Nucleus accumbens (tissue), 56 donors: ENCODE measurements at places on chromosomes 3 and 15.

DNA sequence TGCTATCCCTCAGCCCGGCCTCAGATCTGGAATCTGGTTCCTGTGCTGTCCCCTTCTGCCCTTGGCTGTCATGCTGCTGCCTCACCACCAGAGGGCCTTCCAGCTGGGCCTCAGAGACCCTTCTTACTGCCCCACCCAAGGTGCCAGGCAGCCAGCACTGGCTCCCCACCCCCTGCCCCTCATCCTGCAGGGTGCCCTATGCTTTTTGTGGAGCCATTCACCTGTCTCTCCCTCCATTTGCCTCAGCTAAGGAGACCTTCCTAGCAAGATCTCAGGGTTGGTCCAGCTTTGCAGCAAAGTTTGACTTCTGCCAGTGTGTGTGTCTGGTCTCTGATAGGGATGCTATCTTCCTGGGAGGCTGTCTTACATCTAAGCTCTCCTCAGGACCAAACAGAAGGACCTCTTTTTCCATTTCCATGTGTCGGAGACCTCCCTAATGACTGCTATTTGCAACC is 1.9 kb upstream of the VWA5B2 start:
- peak; percentile 10 for DNase-seq

- DNase-seq = no peak
Measured at GRCh38 chr3:160747422-160747821, 8.6 kb upstream of the PPM1L start.

DNA sequence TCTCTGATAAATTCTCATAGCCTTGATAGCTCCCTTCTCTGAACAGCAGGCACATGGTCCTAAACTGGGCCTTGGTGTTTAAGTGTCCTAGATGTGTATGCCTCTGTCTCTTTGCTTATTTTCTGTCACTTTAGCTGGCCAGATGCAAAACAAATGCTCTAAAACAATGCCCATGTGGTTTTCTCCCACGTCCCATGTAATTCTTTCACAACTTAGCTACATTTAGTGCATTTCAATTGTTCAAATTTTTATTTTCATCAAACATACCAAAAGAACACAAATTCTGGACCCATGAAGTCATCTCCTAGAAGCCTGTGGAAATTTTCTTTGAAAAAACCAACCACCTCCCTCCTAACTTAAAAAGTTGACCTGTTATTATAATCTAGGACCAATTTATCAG is 491.3 kb upstream of the AGTR1 start:
- no peak for DNase-seq

DNA sequence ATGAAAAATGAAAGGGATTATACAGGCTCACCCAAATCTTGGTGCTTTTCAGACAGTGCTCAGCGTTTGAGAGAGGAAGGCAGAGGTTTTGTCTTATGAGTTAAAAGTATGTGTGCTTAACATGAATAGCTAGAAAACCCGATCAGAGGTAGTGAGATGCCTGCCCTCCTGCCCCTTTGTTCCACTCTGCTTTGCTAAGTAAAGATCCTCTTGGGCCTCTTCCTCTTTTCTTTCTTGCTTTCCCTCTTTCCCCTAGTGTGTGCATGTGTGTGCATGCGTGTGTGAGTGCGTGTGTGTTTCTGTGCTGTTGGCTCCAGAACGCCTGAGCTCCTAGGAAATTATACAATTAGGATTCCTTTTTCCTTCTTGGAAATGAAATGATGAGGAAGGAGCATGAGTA is 261.3 kb upstream of the NR2E3 start:
- no peak for DNase-seq

DNA sequence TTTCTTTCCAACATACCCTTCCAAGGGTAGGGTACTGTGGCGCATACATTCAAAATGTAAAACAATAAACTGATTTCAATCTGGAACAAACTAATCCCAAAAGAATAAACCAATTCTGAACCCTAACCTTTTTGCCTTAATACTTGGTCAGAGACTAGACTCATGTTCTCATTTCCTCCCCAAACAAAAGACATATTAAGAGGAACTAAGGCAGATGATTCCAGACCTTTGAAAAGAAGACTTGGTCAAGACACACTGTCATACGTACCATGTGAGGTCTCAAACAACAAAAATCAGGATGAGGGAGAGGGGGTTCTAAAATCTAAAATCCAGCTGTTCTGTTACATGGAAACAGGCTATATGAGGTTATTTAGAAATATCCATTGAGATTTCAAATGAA is 102.1 kb downstream of the RFTN1 start:
- no peak for DNase-seq

- no peak for DNase-seq
Measured at GRCh38 chr3:188271226-188271914, 117.4 kb downstream of the LPP start.

GRCh38 chr3:110944782-110945181 is 126.8 kb upstream of the NECTIN3 start:
- DNase-seq = no peak

- DNase-seq = no peak
Measured at GRCh38 chr3:13019243-13020095, 53.8 kb downstream of the IQSEC1 start.

DNA sequence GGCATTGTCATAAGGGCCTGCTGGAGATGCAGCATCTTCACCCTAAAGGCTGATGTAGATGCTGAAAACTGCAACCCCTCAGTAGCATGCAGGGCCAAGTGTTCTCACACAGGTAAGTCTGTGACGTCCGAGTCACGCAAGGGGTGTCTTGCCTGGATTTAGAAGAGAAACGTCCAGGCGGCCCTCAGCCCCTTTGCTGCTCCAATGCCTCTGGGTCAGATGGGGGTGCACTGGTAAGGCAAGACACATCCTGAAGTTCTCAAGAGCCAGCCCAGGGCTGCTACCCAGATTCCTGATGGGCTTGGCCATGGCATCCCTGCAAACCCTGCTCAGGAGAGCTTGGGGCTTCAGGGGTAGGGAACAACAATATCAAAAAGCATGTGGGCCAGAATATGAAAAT is 25.4 kb downstream of the ONECUT1 start:
- no peak for DNase-seq

- no peak for DNase-seq
Measured at GRCh38 chr15:89836267-89837133, 21.8 kb upstream of the ANPEP start.

GRCh38 chr3:150315721-150316120 is 92.4 kb upstream of the TSC22D2 start:
- DNase-seq = no peak

GRCh38 chr3:32886911-32887310 is 64.5 kb upstream of the CCR4 start:
- no peak for DNase-seq

DNA sequence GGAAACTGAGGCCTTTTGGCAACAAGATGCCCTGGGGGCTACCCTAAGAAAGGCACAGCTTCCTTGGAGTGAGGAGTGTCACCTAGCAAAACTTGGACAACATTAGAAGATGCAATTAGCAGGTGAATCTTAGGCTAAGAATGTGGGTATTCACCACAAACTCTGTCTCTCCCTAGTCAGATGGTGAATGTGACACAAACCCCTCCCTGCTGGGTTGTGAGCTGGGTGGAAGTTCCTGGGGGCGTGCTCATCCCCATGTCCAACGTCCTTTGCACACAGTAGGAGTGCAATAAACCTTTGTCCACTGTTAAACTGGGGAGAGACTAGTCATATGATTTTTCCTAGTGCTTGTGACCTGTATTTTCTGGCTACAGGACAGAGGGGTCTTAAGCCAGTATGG is 67.1 kb upstream of the SH3GL3 start:
- DNase-seq = no peak

GRCh38 chr3:66527246-66527645 is 26.4 kb upstream of the LRIG1 start:
- DNase-seq = no peak

- DNase-seq = no peak
Measured at GRCh38 chr15:60784483-60785254, 305.7 kb upstream of the ICE2 start.

- no peak for DNase-seq
Measured at GRCh38 chr3:195612075-195612800, 28.5 kb upstream of the APOD start.

DNA sequence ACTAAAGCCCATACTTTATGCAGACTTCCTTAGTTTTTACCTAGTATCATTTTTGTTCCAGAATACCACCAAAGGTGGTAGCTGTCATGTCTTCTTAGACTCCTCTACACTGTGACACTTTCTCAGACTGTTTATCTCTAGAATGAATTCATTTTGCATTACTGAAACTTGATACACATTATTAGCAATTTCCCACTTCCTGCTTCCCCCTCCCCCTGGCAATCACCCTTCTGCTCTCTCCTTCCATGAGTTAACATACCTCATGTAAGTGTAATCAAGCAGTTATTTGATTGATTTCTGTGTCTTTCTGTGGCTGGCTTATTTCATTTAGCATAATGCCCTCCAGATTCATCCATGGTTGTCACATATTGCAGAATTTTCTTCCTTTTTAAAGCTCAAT is 204.9 kb downstream of the STAG1 start:
- no peak for DNase-seq

- no peak for DNase-seq
Measured at GRCh38 chr15:78715434-78715833, 74.4 kb upstream of the CHRNB4 start.

DNA sequence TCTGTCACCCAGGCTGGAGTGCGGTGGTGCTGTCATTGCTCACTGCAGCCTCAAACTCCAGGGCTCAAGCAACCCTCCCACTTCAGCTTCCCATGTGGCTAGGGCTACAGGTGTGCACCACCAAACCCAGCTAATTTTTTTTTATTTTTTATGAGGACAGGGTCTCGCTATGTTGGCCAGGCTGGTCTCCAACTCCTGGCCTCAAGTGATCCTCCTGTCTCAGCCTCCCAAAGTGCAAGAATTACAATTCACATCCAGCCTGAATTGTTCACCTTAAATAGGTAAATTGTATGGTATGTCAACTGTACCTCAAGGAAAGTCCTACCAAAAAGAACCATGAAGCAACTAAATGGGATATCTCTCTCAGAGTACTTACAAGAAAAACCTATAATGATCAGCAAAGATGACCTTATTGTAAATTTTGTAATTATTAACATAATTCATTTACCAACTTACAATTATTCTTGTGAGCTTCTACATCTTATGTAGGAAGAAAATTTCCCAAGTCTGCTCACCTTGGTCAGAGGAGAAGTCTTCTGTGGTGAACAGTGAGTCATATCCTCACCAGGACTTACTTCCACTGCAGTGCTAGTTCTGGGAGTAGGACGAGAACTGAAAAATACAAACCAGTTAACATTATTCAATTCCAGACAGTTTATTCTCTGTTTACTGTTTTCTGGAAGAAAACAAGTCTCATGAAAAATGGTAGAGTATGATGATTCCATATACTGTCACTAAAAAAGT is 54.4 kb downstream of the ULK4 start:
- DNase-seq = no peak

GRCh38 chr15:68997050-68997449 is 17.4 kb upstream of the NOX5 start:
- DNase-seq = no peak

GRCh38 chr3:73228959-73229358 is 167.5 kb downstream of the EBLN2 start:
- no peak for DNase-seq

- DNase-seq = no peak
Measured at GRCh38 chr3:134693804-134694203, 43.0 kb upstream of the KY start.

GRCh38 chr3:101857301-101857741 is 8.0 kb downstream of the NFKBIZ start:
- DNase-seq = no peak

DNA sequence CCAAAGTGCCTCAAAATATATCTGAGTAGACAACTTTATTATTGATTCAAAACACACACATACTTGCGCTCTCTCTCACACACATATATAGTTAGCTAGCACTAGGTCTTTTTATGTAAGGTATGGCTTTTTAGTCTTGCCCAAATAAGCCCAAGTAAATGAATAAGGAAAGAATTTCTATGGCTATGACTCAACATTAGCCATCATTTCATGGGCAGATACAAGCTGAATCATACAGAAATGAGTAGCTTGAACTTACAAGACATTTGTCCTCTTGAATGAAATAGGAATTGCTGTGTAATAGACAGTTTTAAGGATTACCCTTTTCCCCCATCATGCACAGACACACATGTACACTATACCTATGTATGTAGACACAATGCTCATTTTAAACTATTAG is 4.9 kb downstream of the CADPS start:
- no peak for DNase-seq

DNA sequence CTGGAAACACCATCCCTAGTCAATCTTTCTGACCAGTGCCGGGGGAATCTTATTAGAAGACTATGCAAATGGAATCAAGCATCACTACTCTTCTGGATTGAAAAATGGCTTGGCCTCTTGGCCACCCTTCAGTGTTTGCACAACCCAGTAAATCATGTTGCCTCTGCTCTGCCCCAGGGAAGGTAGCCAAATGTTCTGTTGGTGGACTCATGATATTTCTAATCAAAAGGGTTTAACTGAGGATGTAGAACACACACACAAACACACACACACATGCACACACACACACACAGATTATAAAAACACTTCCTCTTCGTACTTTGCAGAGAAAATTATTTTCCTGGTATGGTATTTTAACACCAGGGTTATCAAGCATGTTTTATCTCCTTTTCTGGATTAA is 7.9 kb downstream of the RBP2 start:
- no peak for DNase-seq

GRCh38 chr3:47540281-47540680 is 26.8 kb upstream of the ELP6 start:
- no peak for DNase-seq

- DNase-seq = peak; percentile 25
Measured at GRCh38 chr3:43247561-43248184, 38.7 kb upstream of the SNRK start.

- no peak for DNase-seq
Measured at GRCh38 chr3:140953028-140953960, 11.7 kb downstream of the SLC25A36 start.

GRCh38 chr3:127063916-127064315 is 81.0 kb downstream of the PLXNA1 start:
- DNase-seq = no peak

GRCh38 chr3:143810166-143810952 is 37.9 kb downstream of the SLC9A9 start:
- no peak for DNase-seq
